ENCODE measurements at places on chromosomes 6 and 20.

- no peak for DNase-seq
Measured at GRCh38 chr6:111792241-111792640, 81.0 kb downstream of the FYN start.

GRCh38 chr6:135383301-135383700 is 114.2 kb downstream of the AHI1 start:
- no peak for DNase-seq

GRCh38 chr20:63180569-63181185 is 35.3 kb downstream of the YTHDF1 start:
- DNase-seq = no peak

- no peak for DNase-seq
Measured at GRCh38 chr20:3162080-3162611, 2.5 kb upstream of the FASTKD5 start.

Measured in hematopoietic multipotent progenitor cell treated with erythropoietin and hydrocortisone succinate and interleukin-3 and kit ligand, for 17 days (in vitro differentiated cells).